ENCODE measurements at places on chromosomes 7 and 10.

GRCh38 chr7:15556339-15557105 lies 5.3 kb downstream of the AGMO start:
- no peak for DNase-seq

GRCh38 chr10:30775779-30776591 lies 146.4 kb upstream of the LYZL2 start:
- no peak for DNase-seq

- no peak for DNase-seq
Measured at GRCh38 chr10:6537770-6538169, 42.3 kb downstream of the PRKCQ start.

GRCh38 chr10:99917963-99918825 lies 91.6 kb downstream of the DNMBP start:
- DNase-seq: no peak

- no peak for DNase-seq
Measured at GRCh38 chr10:112779025-112779770, 170.8 kb upstream of the TCF7L2 start.

DNA sequence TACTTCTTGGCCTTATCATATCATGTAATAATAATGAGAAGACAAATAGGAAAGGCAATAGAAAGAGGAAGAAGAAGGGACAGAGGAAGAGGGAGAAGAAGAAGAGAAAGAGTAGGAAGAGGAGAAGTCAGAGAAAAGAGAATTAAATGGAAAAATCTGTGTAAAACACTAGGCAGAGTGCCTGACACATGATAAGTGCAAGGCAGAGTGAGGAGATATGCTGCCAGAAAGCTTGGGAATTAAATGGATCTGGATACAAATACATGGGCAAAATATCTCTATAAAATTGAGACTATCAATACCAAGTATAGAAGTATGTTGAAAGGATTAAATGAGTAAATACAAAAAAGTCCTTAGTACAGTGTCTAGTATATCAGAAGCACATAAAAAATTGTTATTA lies 124.8 kb downstream of the CACNA2D1 start:
- no peak for DNase-seq

GRCh38 chr10:131663351-131663750 lies 237.5 kb upstream of the PPP2R2D start:
- DNase-seq: no peak

- peak; percentile 68 for DNase-seq
Measured at GRCh38 chr7:3042861-3043489, 692 bp downstream of the CARD11 start.

GRCh38 chr7:140501966-140502365 lies 22.7 kb upstream of the MKRN1 start:
- DNase-seq: no peak

GRCh38 chr7:140285938-140286337 lies 109.2 kb upstream of the KDM7A start:
- DNase-seq: no peak
